KG1 (cell line): ENCODE measurements at places on chromosomes 13 and 19.

DNA sequence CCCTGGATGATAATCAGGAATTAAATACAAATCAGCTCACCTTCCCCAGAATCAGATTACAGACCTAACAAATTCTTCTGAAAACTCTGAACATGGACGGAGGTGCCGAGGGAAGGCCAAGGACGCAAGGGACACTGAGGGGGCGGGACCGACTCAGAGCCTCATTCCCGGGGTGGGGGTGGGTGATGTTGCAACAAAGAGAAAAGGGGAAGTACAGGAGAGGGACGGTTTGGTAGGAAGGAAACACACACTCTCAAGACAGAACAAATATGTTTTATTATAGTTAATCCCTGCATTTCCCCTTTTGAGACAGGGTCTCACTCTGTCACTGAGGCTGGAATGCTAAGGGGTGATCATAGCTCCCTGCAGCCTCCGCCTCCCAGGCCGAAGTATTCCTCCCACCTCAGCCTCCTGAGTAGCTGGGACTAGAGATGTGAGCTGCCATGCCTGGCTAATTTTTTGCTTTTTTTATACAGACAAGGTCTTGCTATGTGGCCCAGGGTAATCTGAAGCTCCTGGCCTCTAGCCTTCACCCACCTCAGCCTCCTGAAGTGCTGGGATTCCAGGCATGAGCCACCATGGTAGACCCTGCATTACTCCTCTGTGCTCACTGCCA is 786 bp upstream of the LILRA2 start:
- DNase-seq: peak; percentile 54

GRCh38 chr13:111467111-111467890 is 146.9 kb downstream of the TEX29 start:
- no peak for DNase-seq

- no peak for DNase-seq
Measured at GRCh38 chr13:32125221-32125689, 93.7 kb downstream of the FRY start.

DNA sequence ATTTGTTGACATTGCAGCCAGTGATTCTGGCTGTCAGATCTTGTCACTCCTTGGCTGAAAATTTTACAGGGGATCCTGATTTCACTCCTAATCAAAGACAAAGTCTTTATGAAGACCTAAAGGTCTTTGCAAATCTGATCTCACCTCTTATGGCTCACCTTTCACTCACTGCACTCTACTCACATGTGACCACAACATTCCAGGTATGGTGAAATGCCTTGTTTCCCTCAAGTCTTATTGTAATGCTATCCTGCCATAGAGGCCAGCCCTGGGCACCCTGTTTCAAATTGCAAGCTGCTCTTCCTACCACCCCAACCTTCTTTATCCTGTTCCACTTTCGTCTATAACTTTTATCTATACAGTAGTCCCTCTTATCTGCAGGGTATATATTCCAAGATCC is 200.1 kb downstream of the NDFIP2 start:
- no peak for DNase-seq

- peak; percentile 30 for DNase-seq
Measured at GRCh38 chr13:32246468-32246867, 68.7 kb downstream of the ZAR1L start.

- no peak for DNase-seq
Measured at GRCh38 chr13:44523146-44524015, 52.7 kb downstream of the TSC22D1 start.

- DNase-seq: no peak
Measured at GRCh38 chr19:42111384-42111783, 20.9 kb downstream of the POU2F2 start.

GRCh38 chr19:53057904-53058580 is 13.5 kb downstream of the ERVV-2 start:
- DNase-seq: no peak

GRCh38 chr19:19115954-19116353 is 22.3 kb downstream of the TMEM161A start:
- DNase-seq: no peak

DNA sequence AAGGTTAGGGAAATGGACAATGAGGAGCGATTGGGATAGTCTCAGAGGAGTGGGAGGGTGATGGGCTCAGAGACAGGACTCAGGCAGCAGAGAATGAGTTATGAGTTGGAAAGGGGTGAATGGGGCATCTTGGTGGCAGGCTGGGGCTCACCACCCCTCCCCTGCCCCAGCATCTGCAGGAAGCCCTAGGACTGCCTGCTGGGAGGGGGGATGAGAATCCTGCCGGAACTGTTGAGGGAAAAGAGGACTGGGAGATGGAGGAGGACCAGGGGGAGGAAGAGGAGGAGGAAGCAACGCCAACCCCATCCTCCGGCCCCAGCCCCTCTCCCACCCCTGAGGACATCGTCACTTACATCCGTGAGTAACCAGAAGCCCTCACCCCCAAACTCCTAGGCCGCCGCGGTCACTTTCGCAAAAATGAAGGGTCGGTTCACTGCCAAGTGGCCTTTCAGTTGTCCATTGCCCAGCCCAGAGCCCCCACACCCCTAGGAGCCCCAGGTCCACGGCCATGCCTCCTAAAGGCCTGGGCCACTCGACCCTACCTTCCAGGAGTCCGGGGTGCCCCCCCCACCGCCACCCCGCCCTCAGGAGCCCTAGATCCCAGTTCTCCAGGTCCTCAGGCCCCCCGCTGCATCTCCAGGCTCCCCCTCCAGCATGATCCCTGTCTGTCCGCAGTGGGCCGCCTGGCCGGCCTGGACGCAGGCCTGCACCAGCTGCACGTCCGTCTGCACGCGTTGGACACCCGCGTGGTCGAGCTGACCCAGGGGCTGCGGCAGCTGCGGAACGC is 764 bp downstream of the CLEC11A start:
- no peak for DNase-seq

DNA sequence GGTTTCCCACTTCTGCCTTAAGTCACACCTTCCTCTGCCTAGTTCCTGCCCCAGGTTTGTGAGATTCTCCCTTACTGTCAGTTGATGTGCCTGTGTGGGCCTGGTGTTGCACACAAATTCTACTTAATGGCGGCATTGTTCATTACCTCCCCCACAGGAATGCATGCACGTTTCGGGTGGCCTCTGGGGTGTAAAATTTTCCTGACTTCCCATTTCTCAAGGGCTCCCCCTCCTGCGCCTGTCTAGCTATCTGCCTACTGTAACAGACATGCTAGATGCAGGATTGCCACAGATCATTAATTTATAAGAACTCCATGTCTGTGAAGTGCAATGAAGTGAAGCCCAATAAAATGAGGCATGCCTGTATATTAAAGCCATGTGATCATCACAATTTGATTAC is 1466.3 kb downstream of the PCDH9 start:
- DNase-seq: no peak

DNA sequence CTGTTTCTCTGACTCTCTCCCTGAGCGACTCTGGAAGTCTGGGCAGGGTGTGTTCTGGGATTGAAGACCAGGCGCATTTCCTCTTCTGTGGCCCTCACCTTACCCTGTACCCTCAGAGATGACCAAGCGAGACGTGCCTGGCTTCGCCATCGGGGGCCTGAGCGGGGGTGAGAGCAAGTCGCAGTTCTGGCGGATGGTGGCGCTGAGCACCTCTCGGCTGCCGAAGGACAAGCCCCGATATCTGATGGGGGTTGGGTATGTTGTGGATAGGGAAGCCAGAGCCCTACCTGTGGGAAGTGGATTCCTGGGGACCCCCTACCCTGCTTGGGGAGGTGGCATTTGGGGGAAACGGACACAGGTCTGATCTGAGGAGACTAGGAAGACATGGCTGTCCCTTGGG is 5.8 kb upstream of the DNM2 start:
- DNase-seq: no peak

- no peak for DNase-seq
Measured at GRCh38 chr19:1068009-1069001, 1.3 kb downstream of the ARHGAP45 start.

DNA sequence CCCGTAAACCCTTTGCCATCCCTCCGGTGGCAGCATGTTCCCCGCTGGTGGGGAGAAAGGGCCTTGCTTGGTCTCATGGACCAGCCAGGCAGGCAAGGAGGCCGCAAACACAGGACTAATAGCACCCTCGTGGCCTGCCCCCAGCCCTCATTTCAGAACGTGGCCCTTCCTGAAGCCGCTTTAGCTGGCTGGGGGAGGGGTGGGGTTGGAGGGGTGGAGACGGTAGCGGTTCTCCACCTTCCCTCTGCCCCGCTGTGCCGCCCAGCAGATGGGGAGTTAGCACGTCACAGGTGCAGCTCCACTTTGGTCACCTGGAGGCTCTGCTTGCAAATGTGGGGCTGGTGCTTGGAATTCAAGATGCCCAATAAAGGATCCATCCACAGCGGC is 59.3 kb upstream of the URI1 start:
- no peak for DNase-seq

- no peak for DNase-seq
Measured at GRCh38 chr13:113060557-113061270, 44.9 kb upstream of the F7 start.

DNA sequence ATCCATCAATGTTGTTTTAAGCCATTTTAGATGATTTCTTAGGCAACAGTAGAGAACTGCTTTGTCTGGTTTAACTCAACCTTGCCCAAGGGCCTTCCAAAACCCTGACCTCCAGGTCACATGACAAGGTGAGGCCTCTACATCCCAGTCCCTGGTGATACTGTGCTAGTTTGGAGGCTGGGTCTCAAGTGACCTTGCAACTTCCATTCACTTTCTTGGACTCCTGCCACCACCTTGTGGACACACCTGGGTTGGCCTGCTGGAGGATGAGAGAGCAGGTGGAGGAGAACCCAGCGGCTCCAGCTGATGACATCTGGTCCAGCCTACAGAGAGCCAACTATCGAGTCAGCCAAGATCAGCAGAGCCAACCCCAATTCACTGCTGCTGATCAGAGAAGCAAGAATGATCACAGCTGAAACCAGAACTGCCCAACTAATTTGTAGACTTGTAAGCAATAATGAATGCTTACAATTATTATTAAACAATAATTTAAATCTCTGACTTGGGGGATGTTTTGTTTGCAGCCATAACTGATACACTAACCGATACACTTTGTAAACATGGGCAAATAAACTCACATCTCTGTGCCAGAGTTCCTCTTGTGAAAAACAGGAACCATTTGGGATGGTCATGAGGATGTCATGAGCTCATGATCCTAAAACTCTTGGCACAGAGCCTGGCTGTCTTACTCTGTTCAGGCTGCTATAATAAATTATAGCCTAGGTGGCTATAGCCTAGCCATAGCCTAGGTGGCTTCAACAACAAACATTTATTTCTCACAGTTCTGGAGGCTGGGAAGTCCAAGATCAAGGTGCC is 11.5 kb downstream of the FAM187B start:
- DNase-seq: peak; percentile 3

- no peak for DNase-seq
Measured at GRCh38 chr13:72586518-72586917, 140.9 kb downstream of the MZT1 start.

GRCh38 chr19:4473763-4474513 is 1.8 kb downstream of the HDGFL2 start:
- no peak for DNase-seq

DNA sequence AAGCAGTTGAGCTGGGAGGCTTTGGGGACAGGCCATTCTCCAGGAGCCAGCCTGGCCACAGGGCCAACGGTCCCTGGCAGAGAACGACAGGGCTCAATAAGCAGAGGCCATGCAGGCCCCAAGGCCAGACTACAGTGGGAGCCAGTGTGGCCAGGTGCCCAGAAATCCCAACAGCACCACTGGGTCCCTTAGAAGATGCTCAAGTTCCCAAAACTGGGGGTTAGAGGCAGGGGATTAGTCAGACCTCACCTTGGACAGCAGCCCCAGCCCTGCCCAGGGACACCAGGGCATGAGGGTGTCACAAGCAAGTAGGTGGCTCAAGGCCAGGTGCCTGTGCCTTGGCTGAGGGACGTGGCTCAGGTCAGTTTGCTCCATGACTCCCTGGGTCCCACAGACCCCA is 12.8 kb downstream of the SCGB2B2 start:
- no peak for DNase-seq

GRCh38 chr13:34114581-34114980 is 296.6 kb downstream of the RFC3 start:
- no peak for DNase-seq

DNA sequence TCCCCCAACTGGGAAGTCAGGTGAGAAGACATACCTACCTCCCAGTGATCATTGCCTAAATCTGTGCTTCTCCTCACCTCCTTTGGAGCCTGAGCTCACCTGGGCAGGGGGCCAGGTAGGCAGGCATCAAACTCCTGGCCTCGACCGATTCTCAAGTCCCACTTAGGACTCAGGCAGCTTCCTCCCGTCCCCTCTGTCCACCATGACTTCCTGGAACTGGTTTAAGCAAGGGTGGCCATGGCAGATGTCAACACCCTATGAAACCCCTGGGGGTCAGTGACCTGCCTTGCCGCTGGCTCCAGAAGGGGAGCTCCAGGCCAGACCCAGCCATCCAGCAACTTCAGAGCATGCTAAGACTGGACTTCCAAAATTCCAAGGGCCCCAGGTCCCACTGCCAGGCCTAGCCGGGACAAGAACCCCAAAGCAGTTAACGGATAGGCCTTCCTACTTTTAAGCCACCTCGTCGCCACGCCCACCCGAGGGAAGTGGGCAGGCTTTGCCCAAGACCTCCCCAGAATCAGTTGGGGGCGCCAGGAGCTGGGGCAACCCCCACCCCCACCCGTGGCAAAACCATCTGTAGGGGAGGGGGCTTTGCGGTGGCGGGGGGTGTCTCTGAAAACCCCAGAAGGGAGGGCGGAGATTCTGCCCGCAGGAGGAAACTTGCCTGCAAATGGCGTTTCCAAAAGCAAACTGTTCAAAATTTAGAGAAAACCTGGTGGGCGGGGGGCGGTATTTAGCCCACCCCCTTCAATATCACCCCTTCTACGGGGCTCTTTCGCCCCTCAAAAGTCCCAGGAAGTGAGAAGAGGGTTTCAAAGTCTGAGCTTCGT is 657 bp downstream of the PLIN3 start:
- peak; percentile 27 for DNase-seq

- DNase-seq: no peak
Measured at GRCh38 chr19:18108897-18109296, 11.3 kb downstream of the MAST3 start.

DNA sequence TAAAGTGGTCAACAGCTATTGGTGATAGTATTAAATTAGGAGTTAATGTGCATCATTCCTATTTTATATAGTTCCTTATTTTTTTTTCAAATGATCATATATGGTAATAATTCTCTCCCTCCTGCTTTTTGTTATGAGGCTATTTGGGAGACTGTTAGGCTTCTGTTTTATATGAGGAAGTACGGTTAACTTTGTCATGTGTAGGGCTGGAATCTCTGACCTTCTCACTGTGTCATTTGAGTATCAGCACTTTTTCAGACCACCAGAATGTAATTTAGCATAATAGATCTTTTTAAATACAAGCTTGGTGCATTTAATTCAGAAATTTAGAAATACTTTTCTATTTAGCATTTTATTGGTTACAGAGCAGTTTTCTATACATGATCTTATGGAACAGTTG is 7.7 kb downstream of the DGKH start:
- no peak for DNase-seq

GRCh38 chr19:23996549-23996948 is 81.9 kb downstream of the ZNF726 start:
- DNase-seq: no peak

DNA sequence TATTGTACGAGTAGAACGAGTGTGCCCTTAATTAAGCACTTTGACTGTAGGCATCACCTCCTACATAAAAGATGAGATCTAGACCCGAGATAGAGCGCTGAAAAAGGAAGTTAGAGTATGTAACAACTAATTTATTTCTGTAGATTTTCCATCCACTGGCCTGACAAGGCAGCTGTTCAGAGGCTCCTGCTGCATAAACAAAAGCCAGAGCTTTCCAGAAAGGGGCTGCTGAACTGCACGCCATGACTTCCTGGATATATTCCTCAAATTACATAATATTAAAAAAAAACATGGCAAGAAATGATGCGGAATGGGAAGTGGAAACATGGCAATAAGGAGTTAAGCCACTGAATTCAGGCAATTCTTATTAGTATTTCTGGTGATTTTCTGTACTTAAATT is 89.7 kb downstream of the AKAP11 start:
- peak; percentile 18 for DNase-seq

GRCh38 chr19:48646722-48647216 is 782 bp upstream of the CA11 start:
- no peak for DNase-seq
